ENCODE measurements at places on chromosomes 11 and 22.

GRCh38 chr11:86103808-86104207 lies 34.9 kb upstream of the PICALM start:
- no peaks in the 10 kb centered on the region for H3K27me3 ChIP-seq
- H3K4me3 ChIP-seq: no peak overlapping the region
- H3K36me3 ChIP-seq: no peaks in the 10 kb centered on the region
- no peak overlapping the region for H3K27ac ChIP-seq
- H3K4me1 ChIP-seq: no peaks in the 10 kb centered on the region
- DNase-seq: no peak

DNA sequence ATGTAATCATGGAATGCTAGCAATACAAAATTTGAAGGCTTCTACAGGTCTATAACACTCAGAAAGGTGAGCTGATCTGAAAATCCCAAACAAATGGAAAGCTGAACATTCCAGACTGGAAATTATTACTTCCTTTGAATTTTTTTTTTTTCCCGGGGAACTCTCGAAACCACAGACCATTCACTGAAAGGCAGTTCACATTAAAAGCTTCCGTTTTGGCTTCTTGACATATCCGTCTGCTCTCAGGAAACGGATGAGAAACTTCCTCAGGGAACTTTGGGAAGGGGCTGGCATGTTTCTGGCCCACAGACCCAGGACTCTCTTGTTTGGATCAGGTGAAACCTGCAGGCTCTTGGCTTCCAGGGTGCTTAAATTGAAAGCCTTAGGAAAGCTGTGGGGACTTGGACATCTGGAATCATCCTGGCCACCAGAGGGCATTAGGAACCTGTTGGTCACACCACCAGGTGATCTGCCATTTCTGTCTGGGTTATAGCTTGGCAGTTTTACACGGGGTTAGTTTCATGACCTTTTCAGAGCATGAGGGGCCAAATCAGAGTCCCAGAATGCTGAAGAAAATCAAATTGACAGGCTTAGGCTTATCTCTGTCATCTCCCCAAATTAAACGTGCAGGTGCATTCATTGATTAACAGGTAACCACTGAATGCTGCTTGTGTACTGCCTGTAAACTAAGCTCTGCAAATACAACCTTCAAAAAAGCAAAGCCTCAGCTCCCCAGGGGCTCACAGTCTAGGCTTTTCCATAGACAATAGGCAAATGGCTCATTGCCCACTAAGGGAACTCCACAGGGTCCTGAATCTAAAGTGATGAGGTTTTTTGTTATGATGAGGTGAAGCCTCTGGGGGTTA lies 22.7 kb upstream of the GRAMD1B start:
- H3K27me3 ChIP-seq: no peaks in the 10 kb centered on the region
- DNase-seq: peak; percentile 78
- H3K4me3 ChIP-seq: no peak overlapping the region
- no peak overlapping the region for H3K27ac ChIP-seq

DNA sequence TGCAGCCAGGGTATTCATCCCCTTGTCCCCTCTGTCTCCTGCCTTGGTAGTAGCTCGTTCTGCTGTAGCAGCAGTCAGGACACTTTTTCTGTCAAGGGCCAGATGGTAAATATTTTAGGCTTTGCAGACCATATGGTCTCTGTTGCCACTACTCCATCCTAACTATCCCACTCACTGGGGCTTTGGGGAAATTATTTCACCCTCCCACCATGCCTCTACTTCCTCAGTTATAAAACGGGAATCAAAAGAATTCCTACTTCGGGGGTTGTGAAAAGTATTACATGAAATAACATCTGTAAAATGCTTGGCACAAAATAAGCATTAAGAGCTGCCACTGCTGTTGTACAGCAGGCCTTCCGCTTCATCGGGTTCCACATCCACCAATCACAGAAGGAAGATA lies 89.9 kb upstream of the LDLRAD3 start:
- no peak for DNase-seq
- no peaks in the 10 kb centered on the region for H3K36me3 ChIP-seq
- no peaks in the 10 kb centered on the region for H3K27me3 ChIP-seq
- H3K4me3 ChIP-seq: no peak overlapping the region
- peaks cover 10% of the 10 kb centered on the region for H3K4me1 ChIP-seq

DNA sequence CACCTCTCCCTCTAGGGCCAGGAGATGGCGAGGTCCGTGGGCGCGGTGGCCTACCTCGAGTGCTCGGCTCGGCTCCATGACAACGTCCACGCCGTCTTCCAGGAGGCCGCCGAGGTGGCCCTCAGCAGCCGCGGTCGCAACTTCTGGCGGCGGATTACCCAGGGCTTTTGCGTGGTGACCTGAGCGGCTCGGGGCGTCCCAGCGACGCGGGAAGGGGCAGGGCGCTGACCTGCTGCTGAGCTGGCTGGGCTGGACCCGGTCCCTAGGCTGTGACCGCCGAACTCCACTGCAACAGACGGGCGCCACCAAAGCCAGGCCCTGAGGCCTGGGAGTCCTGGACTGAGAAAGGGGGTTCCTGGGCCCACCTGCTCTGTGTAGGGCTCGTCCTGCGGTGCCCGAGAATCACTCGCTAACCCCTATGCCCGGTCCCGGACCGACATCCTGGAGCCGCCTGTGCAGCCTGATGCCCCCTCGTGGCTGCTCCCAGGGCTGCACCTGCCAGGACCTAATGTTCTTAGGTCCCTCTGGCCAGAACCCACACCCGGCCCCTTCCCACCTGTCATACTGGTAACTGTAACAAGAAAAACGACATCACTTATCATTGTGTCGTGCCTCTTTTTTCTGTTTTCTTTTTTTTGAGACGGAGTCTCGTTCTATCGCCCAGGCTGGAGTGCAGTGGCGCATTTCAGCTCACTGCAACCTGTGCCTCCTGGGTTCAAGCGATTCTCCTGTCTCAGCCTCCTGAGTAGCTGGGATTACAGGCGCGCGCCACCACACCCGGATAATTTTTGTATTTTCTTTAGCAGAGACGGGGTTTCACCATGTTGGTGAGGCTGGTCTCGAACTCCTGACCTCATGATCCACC lies 15.0 kb downstream of the RHOD start:
- no peaks in the 10 kb centered on the region for H3K36me3 ChIP-seq
- H3K27ac ChIP-seq: no peak overlapping the region

GRCh38 chr11:69931060-69931910 lies 112.1 kb upstream of the FGF3 start:
- H3K36me3 ChIP-seq: no peaks in the 10 kb centered on the region
- DNase-seq: no peak
- H3K4me1 ChIP-seq: no peaks in the 10 kb centered on the region
- H3K27ac ChIP-seq: no peak overlapping the region
- H3K4me3 ChIP-seq: no peak overlapping the region

GRCh38 chr11:128587415-128587814 lies at the start of gene ETS1:
ETS1 (minus strand) TSS chr11:128587558; CDS start chr11:128573130, 14,428 bp downstream.
- peaks cover 7% of the 10 kb centered on the region for H3K4me1 ChIP-seq
- H3K36me3 ChIP-seq: no peaks in the 10 kb centered on the region
- peak within 1 kb of the TSS; percentile 36 for H3K4me3 ChIP-seq
- peak; percentile 21 for DNase-seq
- H3K27ac ChIP-seq: no peak within 1 kb of the TSS
- no peaks in the 10 kb centered on the region for H3K27me3 ChIP-seq

DNA sequence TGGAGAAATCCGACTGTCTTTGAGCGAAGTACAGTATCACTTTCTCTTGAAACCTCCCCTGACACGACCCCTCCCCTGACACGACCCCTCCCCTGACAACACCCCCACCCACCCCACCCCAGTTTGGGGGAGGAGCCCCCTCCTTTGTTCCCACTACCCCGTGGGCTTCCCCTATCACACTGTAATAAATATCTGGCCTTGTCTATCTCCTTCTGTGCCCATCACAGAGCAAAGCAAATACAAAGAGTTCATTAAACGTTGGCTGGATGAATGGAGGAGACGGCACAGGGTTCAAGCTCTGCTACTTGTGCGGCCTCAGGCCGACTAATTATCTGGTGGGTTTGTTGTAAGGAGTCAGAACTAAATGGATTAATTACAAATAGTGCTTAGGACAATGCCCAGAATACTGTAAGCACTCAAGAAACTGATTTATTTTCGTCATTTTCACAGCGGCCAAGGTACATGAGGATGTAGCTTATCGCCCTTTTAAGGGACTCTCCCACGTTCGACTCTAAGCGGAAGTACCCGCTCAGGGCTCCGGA lies 628 bp upstream of the GGA1 start:
- H3K36me3 ChIP-seq: no peaks in the 10 kb centered on the region
- H3K4me1 ChIP-seq: no peaks in the 10 kb centered on the region
- DNase-seq: no peak
- H3K27ac ChIP-seq: peak overlapping the region; percentile 85
- peaks cover 6% of the 10 kb centered on the region for H3K27me3 ChIP-seq

GRCh38 chr11:17734418-17734911 lies at the start of gene KCNC1:
KCNC1 (plus strand) TSS chr11:17734781; CDS start chr11:17736003, 1,222 bp downstream.
- peaks cover 2% of the 10 kb centered on the region for H3K36me3 ChIP-seq
- peak within 1 kb of the TSS; percentile 69 for H3K4me3 ChIP-seq
- peak within 1 kb of the TSS; percentile 7 for H3K27ac ChIP-seq

GRCh38 chr11:2587132-2587930 lies 112.5 kb downstream of the KCNQ1OT1 start:
- no peak for DNase-seq
- H3K27ac ChIP-seq: no peak overlapping the region
- H3K36me3 ChIP-seq: no peaks in the 10 kb centered on the region
- H3K27me3 ChIP-seq: no peaks in the 10 kb centered on the region

DNA sequence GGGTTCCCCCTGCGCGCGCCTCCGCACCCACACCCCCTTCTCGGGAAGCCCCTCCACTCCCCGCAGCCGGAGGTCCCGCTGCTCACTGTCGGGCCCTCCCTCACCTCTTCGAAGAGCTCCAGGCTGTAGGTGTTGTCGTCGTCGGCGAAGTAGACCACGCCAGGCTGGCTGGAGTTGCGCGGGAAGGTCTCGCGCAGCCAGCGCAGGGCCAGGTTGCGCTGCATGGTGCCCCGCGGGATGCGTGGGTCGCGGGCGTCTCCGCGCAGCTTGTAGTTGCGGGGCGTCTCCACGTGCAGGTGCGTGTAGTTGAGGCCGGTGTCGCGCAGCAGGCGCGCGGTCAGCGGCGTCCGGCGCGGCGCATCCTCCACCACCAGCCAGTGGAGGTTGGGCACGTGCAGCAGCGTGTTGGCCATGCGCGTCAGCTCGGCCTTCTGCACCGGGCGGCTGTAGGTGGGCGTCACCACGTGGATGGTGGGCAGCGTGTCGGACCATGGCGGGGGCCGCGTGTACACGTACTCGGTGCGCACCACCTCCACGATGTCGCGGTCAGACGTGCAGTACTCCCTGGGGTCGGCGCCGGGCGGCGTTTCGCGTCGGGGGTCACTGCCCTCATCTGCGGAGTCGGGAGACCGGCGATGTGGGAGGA lies 28.3 kb downstream of the B3GAT1 start:
- H3K27me3 ChIP-seq: peaks cover 9% of the 10 kb centered on the region
- no peak overlapping the region for H3K27ac ChIP-seq

GRCh38 chr11:46477136-46477535 lies 85.6 kb upstream of the CHRM4 start:
- H3K36me3 ChIP-seq: no peaks in the 10 kb centered on the region
- no peaks in the 10 kb centered on the region for H3K27me3 ChIP-seq
- H3K4me3 ChIP-seq: no peak overlapping the region
- no peak for DNase-seq
- no peak overlapping the region for H3K27ac ChIP-seq
- H3K4me1 ChIP-seq: no peaks in the 10 kb centered on the region

GRCh38 chr11:16881074-16881709 lies 133.0 kb downstream of the PLEKHA7 start:
- no peak overlapping the region for H3K27ac ChIP-seq
- no peak overlapping the region for H3K4me3 ChIP-seq
- no peaks in the 10 kb centered on the region for H3K4me1 ChIP-seq
- H3K36me3 ChIP-seq: no peaks in the 10 kb centered on the region

Measured in SJCRH30 (cell line).